ENCODE measurements at places on chromosomes 11 and 22. TPM values are rescaled to one million over a fixed set of nuclear protein-coding genes. Genes with fewer than 3 reads are reported as not detected.
A peak's percentile ranks its signal among the peaks of the same experiment; 100 is the strongest.

- no peak for DNase-seq
These were observed 25.2 kb downstream of the HIRA start for GRCh38 chr22:19406281-19406811.

GRCh38 chr11:123570939-123571580, 83.4 kb downstream of the SCN3B start:
- DNase-seq = no peak

The MISFA gene
- polyA plus RNA-seq = 5.9 TPM

- DNase-seq = no peak
These were observed 4.6 kb upstream of the PAMR1 start for GRCh38 chr11:35529971-35530495.

The NUP160 gene
- 68.5 TPM for polyA plus RNA-seq

GRCh38 chr11:122863704-122864326, 18.7 kb upstream of the JHY start:
- no peak for DNase-seq

DNA sequence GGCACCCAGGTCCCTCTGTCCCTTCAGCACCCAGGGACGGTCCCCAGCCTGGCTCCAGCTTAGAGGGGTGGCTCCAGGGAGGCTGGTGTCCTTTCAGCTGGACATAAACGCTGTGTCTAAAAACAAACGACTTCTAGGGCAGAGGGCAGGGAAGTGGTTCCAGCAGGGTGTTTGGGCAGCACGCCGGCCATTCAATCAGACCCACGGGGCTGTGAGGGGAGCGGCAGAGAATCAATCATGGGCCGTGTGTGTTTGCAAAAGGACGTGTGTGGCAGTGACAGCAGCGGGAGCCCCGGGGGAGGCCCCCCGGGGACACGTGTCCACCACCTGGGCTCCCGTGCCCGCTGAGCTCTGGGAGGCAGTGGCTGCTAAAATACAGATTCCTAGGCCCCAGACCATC, 127.7 kb downstream of the MN1 start:
- DNase-seq = no peak

- no peak for DNase-seq
These were observed 7.1 kb downstream of the P2RY2 start for GRCh38 chr11:73225001-73225686.

DNA sequence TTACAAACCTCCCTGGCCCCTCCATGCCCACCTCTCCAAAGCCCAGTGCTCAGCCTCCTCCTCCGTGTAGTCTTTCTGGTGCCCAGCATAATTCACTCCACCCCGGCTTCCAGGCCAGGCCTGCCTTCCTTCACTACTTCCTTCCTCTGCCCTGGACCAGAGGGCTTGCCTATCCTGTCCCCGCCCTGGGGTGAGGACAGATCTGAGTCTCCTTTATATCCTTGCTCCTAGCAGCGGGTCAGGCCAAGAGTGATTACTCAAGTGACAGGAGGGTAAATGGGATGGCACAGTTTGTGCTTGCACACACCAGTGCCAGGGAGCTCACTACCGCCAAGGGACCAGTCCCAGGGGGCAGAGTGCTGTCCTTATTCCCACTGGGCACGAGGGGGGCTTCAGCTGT, 48.0 kb downstream of the SCUBE1 start:
- no peak for DNase-seq

The OR6T1 gene
- polyA plus RNA-seq = not detected

The TPBGL gene
- 0.24 TPM for polyA plus RNA-seq

The SRSF8 gene
- polyA plus RNA-seq = 71.6 TPM

DNA sequence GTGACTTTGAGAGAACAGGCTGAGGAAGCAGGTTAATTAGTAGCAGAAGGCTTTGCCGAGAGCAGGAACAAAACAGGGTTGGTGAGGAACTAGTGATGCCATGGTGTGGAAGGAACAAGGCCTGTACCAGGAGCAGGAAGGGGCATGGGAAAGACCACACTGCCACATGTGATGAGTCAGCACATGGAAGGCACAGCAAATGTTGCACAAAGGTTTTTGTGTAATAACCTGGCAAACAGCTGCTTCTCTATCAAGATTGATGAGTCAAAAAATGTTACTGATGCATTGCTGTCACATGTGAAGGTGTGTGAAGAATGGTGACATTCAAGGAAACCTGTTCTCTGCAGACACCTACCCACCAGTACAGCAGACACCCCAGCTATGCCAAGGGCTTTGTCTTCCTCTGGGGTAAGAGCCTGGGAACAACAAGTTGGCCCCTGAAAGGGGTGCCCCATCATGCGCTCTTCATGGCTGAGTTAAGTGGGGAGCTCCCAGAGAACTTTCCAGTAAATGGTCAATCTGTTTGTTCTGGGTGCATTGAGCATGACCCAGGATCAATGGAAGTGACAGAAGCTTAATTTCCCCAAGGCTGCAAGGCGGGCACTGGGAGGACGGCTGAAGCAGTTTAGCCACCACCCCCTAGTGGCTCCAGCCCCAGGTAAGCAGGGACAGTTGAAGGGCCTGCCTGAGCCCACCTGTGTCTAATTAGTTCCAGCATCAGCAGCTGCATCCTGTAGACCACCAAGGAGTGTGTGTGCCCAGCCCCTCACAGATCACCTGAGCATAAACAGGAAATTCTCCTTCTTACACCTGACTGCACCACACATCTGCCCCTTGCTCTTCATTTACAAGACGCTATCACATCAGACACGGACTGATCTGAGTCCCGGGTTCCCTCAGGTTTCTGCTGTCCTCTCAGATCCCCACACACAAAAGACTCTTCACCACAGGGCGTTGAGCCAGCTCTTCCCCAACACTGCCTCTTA, 47.6 kb downstream of the GGTLC2 start:
- no peak for DNase-seq

DNA sequence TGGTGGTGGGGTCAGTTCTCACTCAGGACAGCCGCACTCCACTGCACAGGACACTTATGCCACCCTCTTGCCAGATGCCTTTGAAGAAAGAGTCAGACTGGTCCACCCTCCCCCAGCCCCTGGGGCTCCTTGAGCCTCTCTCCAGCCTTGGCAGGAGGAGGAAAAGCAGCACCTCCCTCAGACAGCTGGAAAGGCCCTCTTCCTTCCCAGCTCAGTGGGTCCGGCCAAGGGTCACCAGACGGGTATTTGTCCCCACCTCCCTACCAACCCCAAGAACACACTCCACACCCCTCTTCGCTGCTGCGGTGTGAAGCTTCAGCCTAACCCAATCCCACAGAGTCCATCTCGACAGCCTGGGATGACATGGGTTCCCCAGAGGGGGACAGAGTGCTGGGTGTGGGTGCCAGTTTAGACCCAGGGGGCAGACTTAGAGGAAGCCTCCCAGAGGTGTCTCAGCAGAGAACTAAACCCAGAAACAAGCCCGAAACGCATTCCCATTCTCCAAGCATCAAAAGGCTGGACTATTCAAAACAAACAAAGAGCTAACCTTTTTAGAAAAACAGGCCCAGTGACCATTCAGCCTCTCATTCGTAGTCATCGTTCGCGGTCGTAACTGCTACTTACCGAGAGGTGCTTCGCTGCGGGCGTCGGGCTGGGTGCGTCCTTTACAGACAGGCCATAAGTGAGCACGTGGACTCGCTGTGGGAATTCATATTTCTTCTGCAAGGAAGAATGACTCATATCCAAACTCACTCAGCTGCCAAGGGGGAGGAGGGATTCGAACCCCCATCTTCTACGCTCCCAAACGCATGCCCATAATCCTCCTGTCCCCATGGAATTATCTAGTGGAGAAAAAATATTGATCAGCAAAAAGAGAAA, 57.5 kb upstream of the ANO1 start:
- DNase-seq = no peak

DNA sequence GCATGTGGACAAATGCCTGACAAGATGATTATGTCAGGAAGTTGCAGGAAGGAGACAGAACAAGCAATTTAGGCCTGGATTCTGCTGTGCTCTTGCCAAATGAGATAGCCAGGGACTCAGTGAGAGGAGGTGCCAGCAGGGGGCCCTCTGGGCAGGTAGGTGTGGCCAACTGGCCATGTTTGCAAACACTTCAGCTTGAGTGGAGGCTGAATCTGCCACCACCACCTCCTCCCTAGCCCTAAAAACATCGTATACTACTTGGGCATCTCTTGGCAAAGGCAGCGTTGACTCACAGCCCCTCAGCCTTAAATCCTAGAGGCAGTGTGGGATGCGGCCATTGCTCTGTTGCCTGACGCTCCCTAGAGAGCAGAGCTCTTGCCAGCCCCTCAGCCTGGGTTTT, 95.1 kb upstream of the PLET1 start:
- DNase-seq = no peak

GRCh38 chr22:20750461-20751184, 23.3 kb upstream of the SERPIND1 start:
- peak; percentile 8 for DNase-seq

- no peak for DNase-seq
These were observed 60.5 kb downstream of the HIPK3 start for GRCh38 chr11:33317662-33318061.

GRCh38 chr22:16915701-16916100, 90.5 kb upstream of the XKR3 start:
- no peak for DNase-seq

DNA sequence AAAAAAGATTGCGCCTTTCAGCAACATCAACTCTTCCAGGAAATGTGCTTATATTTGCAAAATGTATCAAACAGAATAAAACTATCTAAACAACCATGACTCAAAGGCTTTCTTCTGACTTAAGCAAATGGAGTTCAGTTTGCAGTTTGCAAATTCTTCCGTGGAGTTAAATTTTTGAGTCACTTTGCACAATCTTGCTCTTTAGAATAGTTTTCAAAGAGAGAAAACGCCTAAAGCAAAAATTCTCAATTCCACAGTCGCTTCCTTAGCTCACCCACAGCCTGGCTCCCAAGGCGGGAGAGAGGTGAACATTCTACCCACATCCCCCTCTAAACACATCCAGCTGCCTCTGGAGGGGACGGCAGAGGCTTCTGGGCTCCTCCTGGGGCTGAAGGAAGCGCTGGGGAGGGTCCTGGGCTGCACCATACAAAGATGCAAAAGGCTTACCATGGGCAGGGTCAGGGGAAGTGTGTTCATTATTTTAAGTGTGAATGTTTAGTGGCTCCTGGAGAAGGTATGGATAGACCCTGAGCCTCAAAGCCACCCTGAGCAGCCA, 1487.3 kb downstream of the TBC1D22A start:
- no peak for DNase-seq

DNA sequence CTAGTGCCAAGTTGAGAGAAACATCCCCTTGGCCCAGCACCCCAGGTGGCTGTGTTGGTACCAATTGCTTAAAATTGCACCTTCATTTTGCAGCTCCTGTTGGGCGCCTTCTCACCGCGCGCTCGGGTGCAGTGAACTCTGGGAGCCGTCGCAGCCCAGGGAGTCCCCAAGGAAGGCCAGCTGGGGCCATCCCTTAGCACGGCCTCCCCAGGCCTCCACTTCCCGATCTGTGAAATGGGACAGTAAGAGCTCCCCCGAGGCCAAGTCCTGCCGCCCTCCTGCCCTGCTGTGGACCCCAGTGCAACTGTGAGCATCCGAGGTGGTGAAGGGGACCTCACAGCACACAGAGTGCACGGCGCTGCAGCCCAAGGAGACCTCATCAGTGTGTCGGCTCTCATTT, 1234.1 kb downstream of the BRD1 start:
- no peak for DNase-seq

The MPPED2 gene
- polyA plus RNA-seq = 18.2 TPM

DNA sequence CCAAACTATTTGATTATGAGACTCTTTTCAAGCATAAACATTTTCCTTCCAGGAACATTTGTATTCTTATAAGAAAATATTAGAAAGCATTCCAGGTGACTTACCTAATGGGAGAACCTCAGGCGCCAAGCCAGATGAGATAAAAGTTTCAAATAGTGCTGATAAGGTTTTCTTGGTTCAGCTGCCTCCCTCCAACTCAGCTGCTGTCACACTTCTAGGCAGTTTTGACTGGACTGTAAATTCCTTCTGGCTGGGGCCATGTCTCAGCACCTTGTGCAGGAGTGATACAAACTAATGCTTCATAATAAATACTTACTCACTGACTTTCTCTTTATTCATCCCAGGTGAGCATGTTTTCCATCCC, 131.1 kb downstream of the MED15 start:
- no peak for DNase-seq

DNA sequence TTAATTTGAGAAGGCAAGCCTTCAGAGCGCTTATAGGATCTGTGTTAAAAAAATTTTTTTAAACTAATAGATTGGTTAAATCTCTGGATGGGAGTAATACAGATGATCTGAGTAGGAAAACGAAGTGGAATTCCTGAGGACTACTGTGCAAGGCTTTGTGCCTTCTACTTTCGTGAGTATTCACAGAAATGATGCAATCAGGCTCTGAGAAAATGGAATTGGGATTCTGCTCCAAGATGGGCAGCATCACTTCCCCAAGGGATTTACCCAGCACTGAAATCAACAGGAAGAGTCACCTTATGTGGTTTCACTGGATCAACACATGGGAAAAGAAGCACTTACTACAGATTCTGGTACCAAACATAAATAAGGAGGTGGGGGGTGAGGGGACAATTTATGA, 12.5 kb downstream of the KMT5B start:
- DNase-seq = no peak

The SEC14L2 gene
- polyA plus RNA-seq = 4.4 TPM

DNA sequence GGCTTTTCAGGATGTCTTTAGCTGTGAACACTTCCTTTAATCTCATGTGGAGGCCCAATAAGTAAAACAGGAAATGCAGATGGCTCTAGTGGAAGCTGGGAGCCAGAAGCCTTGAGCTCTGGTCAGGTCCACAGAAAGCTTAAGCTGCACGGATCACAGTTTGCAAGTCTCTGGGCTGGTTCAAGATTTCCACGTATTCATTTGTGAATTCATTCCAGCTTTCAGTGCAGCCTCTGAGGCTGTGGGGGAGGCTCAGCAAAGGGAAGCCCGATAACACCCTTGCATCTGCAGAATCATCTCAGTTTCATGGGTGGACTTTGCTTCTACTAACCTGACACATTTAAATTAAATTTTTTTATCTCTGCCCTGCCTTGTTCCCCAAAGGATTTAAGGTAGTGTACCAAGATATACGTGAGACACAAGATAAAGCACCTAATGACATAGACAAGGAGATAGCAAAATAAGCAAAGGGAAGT, 65.6 kb downstream of the ISX start:
- no peak for DNase-seq

DNA sequence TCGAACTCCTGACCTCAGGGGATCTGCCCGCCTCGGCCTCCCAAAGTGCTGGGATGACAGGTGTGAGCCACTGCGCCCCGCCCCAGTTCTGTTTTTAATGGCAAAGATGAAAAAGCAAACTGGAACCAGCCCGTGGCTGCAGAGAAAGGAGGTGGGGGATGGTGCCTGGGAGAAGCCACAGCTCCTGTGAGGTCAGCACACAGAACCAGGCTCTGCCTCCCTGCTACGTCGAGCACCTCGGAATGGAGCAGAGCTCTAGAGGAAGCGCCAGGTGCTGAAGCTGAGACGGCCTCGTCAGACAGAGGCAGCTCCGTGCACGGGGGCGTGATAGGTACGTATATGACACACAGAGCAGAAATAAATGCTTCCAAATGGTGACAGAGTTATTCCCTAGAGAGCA, 8.5 kb downstream of the DRD4 start:
- DNase-seq = no peak

DNA sequence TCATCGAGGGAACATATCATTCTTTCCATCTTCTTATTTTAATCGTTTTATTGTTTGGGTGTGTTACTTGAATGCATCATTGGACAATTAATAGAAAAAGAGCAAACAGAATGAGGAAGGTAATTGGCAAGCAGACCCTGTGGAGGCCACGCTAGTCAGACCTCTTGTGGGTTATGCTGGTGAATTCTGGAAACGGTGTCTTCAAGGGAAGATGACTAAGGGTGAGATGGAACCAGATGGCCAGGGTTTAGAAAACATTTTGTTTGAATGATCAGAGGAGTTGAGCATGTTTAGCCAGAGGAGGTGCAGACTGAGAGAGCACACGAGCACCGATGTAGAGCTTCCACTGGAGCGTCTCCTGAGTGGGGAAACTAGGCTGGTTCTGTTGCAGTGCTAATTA, 8.5 kb downstream of the ST14 start:
- no peak for DNase-seq

All from right renal cortex interstitium (tissue), 3 donors.